ENCODE measurements at places on chromosomes 3 and 15. TPM values are rescaled to one million over a fixed set of nuclear protein-coding genes. Genes with fewer than 3 reads are reported as not detected.

GRCh38 chr15:80152896-80153876 is at the start of gene FAH:
Gene FAH (plus strand): TSS chr15:80152999. CDS start chr15:80153055, 56 bp downstream.
- DNase-seq = no peak

- DNase-seq = no peak
These were observed 105.0 kb upstream of the GOLGA6L6 start for GRCh38 chr15:20646529-20647142.

GRCh38 chr3:31185062-31185357 is 290.5 kb upstream of the GADL1 start:
- DNase-seq = no peak

GRCh38 chr3:143472731-143473523 is 353.4 kb downstream of the CHST2 start:
- DNase-seq = no peak

DNA sequence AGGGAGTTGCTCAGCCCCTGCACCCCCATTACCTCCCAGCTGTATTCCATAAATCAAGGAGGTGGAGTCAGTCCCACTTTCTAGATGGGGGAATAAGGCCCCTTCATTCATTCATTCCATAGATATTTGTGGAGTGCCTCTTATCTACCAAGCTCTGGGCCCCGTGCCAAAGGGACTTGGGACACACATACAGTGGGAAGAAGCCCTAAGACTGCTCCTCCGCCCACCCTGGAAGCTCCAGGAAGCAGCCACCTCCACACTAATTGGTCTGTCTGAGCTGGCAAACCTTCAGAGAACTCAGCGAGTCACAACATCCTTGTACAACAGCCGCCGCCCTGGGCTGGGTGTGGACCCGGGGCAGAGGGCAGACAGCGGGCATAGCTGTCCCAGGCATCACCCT is 6.4 kb downstream of the STRA6 start:
- DNase-seq = no peak

GRCh38 chr3:43693594-43693993 is 2.9 kb downstream of the ABHD5 start:
- DNase-seq = no peak

GRCh38 chr15:77510066-77511057 is 89.7 kb downstream of the HMG20A start:
- no peak for DNase-seq

DNA sequence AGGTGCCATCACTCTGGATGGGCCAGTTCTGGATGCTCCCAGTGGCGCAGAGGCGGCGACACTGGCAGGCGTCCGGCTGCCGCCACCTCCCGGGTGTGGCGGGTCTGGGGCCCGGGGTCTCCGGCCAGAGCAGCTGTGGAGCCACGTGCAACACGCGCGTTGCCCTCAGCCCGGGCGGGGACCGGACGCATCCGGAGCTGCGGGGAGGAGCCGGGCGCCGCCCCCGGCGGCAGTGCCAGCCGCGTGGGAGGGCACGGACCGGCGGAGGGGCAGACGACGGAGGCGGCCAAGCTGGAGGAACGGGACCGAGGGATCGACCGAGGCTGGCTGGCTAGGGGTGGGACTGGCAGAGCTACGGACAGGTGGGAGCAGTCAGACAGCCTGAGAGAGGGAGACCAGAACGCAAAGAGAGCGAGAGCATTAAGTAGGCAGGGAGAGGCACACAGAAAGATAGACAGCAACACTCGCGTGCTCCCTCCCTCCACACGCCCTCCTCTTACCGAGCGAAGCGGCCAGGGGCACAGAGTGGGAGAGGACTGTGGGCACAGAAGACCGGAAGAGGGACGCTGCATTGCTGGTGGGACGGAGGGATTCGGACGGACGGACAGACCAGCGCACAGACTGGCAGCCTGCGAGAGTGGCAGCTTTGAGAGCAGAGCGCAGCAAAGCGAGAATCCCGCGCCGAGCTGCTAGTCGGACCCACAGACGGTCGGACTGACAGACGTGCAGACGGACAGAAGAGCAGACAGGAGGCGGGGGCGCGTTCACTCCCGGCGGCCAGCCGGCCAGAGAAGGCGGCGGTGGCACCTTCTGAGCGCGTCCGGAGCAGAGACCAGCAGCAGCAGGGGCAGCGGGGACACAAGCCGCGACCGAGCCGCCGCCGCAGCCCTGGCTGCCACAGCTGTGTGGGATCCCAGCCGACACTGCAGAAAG is at the start of gene ARPP21:
Gene ARPP21, plus strand, starts transcription at position 272 of the 933 bp plus-strand sequence. CDS start 42,227 bp downstream, outside the sequence.
- DNase-seq = peak; percentile 71

- no peak for DNase-seq
These were observed 10.0 kb downstream of the ARIH2 start for GRCh38 chr3:48928679-48929078.

DNA sequence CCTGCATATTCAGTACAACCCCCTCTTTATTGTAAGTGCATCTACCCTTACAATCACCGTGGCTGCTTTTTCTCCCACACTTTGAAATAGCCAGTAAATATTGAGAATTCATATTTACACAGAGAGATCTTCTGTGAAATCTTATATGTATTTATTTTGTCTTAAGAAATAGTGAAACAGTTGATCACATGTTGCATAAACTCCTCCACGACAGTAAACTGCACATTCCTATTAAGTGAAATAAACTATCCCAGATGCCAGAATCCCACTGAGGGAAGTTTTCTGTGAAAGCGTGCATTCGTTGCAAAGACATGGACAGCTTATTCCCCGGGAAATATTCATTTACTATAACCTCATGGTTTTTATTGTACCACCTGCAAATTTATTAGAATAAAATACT is 796.0 kb downstream of the ROBO2 start:
- DNase-seq = no peak

GRCh38 chr3:58635371-58636285 is 30.9 kb downstream of the FAM3D start:
- DNase-seq = no peak

- no peak for DNase-seq
These were observed 91.1 kb downstream of the USP13 start for GRCh38 chr3:179743913-179744312.

- DNase-seq = no peak
These were observed 91.3 kb upstream of the CCDC39 start for GRCh38 chr3:180770639-180771038.

- no peak for DNase-seq
These were observed 500.2 kb downstream of the PDCD6IP start for GRCh38 chr3:34298653-34299052.

DNA sequence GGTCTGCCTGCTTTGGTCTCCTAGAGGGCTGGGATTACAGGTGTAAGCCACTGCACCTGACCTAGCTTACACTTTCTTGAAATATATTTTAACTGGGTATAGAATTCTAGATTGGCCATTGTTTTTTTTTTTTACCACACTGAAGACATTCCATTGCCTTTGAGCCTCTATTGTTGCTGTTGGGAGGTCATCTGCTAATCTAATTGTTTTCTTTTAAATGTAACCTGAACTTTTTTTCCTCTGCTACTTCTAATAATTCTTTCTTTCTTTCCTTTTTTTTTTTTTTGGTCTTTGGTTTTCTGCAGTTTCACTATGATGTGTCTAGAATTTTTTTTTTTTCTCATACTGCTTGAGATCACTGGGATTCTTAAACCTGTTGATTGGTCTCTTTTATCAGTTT is 28.1 kb downstream of the ERICH6 start:
- DNase-seq = no peak

DNA sequence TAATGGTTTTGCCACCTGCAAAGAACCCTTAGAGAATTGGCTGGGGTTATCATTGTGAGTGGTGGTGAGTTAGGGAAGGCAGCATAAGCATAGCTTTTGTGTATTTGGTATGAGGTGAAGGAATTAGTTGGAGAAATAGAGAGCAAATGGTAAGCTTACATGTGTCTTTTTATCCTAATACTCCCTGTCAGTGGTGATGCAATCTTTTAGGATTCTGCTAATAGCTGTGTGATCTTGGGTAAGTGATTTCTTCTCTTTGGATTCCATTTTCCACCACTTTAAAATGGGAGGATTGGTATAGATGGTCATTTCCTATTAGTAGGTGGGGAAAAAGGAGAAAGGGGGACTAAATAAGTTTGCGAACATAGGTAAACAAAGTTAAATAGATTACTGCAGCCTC is 30.9 kb downstream of the PIAS1 start:
- DNase-seq = no peak

DNA sequence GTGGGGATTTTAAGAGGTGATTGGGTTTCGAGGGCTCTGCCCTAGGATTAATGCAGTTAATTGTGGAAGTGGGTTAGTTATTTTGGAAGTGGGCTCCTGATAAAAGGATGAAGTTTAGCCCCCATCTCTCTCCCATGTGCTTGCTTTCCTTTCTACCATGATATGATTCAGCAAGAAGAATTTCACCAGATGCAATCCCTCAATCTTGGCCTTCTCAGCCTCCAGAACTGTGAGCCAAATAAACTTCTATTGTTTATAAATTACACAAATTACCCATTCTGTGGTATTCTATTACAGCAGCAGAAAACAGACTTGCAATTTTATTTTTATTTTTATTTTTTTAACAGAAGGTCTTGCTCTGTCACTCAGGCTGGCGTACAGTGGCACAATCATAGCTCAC is 27.3 kb upstream of the UBE2E1 start:
- DNase-seq = no peak

GRCh38 chr3:45617430-45618080 is 23.0 kb downstream of the LIMD1 start:
- no peak for DNase-seq

Gene DNAH12
- 0.62 TPM for total RNA-seq

Gene SLC41A3
- 74.1 TPM for total RNA-seq

Gene RHOV
- total RNA-seq = 10.8 TPM

Gene PCSK6
- 15.4 TPM for total RNA-seq

Gene DNAH1
- 1.6 TPM for total RNA-seq

Gene CPNE9
- total RNA-seq = 0.31 TPM

Gene CCDC80
- 5.1 TPM for total RNA-seq

Gene STRA6
- 2.3 TPM for total RNA-seq

Gene CNTN6
- 4.7 TPM for total RNA-seq

Gene NOX5
- total RNA-seq = under 0.01 TPM

Gene ZNF619
- 5.9 TPM for total RNA-seq

Gene HOMER2
- 76.7 TPM for total RNA-seq

Gene DAZL
- not detected for total RNA-seq
